Epithelial cell of proximal tubule (primary cell): ENCODE measurements at places on chromosomes 6 and 20.

DNA sequence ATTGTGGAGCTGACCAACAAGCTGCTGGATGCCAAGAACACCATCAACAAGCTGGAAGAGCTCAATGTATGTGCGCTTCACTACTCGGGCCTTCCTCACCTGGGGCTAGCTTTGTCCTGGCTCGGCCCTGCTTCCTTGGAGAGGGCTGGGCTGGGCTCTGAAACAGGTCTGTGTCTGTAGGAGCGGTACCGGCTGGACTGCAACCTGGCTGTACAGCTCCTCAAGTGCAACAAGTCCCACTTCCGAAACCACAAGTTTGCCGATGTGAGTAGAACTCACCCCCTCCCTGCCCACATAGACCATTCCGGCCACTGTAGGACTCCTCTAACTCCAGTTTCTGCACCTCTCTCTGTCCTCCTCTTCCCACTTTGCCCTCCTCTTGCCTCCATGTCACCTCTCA, 6.7 kb downstream of the LRRC73 start:
- DNase-seq = no peak

DNA sequence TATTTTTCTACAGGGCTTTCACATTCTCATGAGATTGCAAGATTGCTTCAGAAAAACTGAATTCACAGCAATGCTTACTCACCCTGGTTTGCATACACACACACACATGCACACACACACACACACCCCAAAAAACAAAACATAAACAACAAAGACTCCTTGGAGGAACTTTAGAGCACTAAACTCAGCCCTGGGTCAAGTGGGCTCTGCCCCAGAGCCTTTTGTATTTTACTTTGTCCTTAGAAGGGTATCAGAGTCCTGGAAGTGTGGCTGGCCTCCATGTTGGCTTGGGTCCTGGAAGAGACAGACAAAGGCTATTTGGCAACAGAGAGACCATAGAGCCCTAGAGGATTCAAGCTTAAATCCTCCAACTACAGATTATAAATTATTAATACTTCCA, 8.0 kb upstream of the CST9 start:
- DNase-seq = no peak

DNA sequence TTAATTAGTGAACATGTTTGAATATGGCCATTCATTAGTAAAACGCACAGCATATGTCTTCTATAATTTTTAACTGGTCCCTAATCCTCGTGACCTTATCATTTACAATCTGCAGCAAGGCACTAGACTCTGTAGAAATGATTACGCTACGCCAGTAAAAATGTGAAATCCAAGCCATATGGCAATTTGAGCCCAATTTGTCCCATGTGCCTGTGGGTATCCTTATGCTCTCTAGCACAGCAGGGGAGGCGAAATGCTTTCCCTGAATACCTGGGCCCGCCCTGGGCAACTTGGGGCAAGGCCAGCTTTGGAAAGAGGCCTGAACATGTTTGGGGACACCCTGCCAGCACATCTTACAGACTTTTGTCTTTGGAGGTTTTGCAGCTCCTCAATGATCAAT, 122.7 kb upstream of the AGPAT4 start:
- DNase-seq = no peak

- DNase-seq = no peak
These were observed 2.4 kb downstream of the DSP start for GRCh38 chr6:7543789-7544424.

DNA sequence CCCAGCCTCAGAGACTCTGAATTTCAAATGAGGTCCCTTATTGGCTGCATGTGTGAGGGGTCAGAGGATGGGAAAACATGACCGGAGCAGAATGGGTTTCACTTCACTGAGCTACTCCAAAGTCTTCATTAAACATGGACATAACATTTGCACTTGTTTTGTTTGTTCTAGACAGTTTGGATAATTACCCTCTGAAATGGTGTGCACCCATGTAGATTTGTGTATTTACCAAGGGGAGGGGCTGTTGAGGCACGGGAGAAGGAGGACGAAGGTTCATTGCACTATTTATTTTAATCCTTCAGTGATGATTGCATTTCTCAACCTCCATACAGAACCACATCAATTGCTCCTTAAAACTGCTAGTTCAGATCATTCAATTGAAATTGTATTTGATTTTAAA, 364.2 kb downstream of the TFAP2B start:
- DNase-seq = no peak

DNA sequence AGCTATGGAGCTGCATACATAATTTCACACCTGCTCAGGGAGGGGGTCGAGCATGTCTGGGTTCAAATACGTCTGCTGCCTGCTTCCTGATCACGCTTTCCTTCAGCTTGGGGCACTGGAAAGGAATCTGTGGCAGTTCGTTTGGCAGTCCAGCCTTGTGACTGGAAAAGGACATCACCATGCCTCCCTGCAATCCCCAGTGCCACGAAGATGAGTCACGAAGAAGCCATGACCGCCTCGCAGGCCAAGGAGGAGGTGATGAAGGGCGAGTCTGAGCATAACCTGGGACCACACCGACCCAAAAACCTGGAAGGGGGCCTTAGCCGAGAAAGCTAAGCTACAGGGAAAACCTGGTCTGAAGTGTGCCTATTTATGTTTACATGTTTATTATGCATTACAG, 13.1 kb downstream of the JAG1 start:
- no peak for DNase-seq
